ENCODE measurements at places on chromosomes 3 and 15.

DNA sequence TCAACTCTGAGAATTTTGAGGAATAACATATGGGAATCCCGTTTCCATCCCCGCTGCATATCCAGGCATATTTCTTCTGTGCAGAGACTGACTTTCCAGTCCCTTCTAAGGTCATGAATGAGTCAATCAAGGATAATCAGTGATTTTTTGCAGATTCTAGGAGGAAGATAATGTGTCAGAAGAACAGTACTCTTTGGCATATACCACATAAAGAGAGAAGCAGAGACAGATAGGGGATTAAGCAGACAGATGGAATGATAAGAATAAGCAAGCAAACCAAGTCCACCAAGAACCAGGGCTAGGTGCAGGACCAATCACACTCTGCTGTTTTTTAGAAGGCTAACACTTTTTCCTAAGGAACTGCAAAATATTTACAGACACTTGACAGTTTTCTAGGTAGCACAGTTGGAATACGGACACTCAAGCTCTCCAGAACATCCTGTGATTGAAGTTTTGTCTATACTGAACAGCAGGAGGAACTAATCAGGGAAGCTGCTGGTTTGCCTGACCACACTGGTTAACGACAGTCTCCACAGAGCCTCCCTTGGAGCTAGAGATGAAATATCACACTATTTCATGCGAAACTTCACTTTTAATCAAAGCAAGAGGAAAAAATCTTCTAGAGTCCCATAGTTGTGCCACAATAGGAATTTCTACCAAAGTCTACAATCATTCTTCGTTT lies 450.0 kb upstream of the KCNMB2 start:
- DNase-seq = no peak

GRCh38 chr15:52171807-52172206 lies 19.4 kb downstream of the GNB5 start:
- DNase-seq = no peak

GRCh38 chr3:108406661-108407206 lies 103.7 kb downstream of the MYH15 start:
- no peak for DNase-seq

DNA sequence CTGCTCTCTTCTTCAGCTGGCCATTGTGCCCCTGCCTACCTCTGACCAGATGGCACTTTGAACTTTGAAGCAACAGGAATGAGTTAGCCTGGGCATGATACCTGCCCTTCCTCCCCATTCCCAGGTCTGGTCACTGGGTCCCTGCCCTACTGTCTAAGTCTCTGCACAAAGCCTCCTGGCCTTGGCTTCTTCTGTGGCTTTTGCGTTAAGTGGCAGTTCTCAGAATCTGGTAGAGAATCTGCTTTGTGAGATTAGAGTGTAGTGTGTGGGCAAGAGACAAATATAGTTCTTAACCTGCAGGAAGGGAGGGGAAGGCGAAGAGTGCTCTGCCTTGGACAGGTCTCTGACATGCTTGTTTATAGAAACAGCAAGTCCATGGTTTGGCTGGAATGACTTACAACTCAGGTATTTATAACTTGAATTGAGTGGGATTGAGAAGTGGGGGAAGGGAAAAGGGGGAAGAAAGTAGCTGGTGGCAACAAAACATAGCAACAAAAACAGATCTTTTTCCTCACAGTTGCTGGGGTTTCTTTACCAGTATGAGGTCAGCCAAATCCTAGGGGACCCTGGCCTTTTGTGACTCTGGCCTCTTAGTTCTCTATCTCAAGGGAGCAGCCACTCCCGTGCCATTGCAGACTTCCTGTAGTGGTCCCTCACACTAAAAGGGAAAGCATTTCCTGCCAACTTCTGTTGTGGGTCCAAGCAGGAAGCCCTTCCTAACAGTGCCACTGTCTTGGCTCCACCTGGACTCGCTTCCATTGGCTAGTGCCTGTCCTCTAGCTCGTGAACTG lies 16.7 kb downstream of the MAPKBP1 start:
- no peak for DNase-seq

GRCh38 chr15:49918121-49918520 lies 200.9 kb downstream of the ATP8B4 start:
- DNase-seq = no peak

GRCh38 chr3:170205302-170205701 lies 16.9 kb upstream of the PRKCI start:
- no peak for DNase-seq

DNA sequence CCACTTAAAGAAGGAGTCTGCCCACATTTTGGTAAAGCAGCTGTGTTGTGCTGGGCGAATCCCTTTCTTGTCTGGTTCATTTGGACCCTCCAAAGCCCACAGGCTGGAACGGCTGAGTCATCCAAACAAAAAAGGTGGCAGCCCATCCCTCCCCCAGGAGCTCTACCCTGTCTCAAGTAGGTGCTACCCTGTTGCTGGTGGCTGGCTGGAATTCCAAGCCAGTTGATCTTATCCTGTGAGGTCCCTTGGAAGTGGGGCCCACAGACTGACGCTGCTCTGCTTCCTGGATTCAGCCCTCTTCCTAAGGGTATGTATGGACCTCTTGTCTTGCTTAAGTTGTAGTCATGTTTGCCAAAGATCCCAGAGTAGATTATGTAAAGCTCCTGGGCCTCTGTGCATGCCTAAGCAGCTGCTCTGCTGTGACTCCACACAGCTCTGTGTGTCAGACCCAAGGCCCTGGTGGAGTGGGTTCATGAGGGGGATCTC lies 44.5 kb downstream of the CCR1 start:
- no peak for DNase-seq

DNA sequence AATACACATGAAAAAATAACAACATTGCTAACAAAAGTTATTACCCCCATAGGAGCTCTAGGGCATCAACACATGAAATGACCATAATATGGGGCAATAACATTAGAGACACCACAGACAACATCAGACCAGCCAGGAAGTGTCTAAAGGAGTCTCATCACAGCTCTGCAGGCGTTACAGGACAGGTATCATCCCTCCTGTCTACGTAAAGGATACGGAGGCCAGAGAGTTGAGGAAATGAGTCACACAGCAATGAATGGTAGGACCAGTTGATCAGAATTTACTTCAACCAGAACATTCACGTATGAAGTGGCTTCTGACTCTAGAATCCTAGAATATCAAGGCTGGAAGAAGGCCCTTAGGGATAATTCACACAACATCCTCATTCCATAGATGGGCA lies 1.8 kb downstream of the NME9 start:
- DNase-seq = no peak

GRCh38 chr3:53478166-53478830 lies 16.1 kb upstream of the CACNA1D start:
- DNase-seq = no peak

GRCh38 chr3:66036586-66037148 lies 2.1 kb downstream of the MAGI1 start:
- no peak for DNase-seq

DNA sequence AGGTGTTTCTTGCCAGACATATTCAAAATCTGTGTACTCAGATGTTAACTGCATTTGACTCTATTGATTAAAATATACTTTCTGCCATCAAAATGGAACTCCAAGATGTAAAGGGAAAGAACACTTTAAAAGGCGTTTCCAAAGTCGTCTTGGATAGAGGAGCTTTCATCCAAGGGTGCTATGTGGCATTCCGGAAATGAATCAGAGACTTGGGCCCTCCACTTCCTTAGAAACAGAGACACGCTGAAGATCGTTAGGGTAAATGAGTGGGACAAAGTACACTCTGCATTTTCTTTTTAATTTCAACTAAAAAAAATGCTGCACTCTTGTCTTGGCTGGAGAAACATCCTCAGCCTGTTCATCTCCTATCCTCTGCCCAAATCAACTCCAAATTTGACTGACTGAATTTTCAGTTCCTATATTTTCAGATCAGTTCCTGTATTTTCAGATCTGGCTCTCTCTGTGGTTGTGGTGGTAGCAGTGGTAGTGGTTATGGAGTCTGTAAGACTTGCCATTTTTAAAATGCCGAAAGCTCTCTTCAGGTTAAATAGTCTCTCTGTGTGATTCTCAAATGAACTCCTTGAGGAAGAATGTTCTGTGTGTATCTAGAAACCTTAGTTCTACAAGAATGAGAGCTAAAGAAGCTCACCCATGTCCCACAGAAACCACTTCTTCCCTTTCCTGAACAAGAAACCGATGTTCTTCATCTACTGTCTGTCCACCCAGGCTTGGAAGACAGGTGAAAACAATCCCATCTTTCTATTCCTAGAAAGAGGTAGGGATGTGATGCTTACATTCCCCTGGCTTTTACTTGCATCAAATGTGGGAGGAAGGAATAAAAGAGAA lies 156.8 kb upstream of the ICE2 start:
- DNase-seq = no peak

DNA sequence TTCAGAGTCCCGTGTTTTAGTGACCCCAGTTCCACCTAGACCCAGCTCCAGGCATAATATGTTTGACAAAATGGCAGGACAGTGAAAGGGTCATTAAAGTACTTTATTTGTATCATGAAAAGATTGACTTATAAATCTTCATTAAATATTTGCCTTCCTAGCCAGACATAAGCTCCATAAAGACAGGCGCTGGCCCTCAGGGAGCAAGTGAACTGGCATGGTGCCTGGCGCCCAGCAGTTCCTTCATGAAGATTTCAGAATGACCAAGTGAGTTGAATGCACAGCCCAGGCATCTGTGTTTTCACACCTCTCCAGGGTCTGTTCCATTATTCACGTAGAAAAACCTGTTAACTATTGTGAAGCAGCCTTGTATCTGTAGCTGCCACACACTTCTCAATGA lies 166.2 kb downstream of the GAP43 start:
- no peak for DNase-seq

GRCh38 chr3:113551820-113552219 lies 19.5 kb downstream of the SIDT1 start:
- DNase-seq = no peak

GRCh38 chr3:107916171-107916570 lies 174.7 kb downstream of the CD47 start:
- DNase-seq = no peak

DNA sequence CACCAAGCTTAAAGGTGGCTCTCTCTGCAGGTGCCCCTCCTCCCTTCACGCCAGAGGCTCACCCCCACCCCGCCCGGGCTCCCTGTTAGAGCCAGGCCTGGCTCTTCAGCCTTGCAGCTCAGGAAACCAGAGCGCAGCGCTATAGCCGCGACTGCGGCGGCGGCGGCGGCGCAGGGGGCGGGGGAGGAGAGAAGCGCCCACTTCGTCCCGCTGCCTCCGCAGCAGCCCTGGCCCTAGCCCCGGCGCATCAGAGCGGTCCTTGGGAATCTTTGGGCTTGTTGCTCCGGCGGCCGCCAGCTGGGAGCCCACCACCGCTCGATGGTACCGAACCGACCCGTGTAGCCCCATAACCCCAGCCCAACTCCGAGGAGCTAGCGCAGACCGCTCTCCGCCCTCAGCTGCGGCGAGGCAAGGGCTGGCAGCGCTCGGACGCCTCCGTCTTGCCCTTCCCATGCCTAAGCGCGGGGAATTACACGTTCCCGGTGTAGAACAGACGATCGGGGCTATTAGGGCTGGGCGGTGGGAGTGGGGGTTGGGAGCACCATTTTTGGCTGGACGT lies 1.2 kb downstream of the RASGRF1 start:
- no peak for DNase-seq

DNA sequence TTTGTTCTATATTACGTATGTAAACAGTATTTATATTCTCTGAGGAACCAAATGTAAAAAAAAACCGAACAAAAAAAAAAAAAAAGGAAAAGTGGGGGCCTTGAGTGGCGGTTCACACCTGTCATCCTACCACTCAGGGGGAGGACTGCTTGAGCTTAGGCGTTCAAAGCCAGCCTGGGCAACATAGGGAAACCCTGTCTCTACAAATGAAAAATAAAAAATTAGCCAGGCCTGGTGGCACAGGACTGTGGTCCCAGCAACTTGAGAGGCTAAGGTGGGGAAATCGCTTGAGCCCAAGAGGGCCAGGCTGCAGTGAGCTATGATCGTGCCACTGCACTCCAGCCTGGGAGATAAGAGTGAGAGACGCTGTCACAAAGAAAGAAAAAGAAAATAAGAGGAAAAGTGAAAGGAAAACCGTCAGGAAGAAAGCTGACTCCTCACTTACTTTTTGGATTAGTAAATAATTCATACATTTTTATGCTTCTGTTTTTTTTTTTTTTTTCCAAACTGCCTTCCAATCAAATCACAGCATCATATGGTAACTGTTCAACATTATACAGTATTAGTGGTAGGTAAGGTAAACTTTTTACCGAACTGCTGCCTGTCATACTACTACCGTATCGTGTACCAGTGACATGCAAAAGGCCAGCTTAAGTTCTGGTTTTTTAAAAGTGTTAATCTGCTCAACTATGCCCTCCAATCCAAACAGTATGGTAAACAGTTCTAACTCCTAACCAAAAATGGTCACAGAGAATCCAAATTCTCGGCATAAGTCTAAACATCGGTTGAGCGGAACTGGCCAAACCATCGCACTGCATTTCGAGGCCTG lies 1.2 kb downstream of the PHC3 start:
- DNase-seq = peak; percentile 6

- DNase-seq = no peak
Measured at GRCh38 chr3:133691273-133692107, 29.7 kb upstream of the TOPBP1 start.

DNA sequence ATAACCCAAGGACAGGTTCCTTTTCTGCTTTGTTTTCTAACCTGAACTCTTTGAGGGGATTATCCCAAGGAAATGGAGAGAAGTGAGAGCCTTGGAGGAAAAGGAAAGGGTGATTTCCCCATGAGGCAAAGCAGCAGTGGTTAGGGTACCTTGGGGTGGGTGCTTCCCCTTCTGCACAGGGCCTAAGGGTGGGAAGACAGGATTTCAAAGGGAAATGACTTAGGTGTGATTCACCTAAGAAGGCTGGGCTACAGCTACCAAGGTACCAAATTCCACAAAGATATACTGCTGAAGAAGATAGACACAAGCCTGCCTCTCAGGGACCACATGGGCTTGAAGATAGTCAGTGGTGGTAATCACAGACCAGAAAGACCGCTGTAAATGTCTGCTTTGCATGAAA lies 325.3 kb upstream of the DPH6 start:
- no peak for DNase-seq

DNA sequence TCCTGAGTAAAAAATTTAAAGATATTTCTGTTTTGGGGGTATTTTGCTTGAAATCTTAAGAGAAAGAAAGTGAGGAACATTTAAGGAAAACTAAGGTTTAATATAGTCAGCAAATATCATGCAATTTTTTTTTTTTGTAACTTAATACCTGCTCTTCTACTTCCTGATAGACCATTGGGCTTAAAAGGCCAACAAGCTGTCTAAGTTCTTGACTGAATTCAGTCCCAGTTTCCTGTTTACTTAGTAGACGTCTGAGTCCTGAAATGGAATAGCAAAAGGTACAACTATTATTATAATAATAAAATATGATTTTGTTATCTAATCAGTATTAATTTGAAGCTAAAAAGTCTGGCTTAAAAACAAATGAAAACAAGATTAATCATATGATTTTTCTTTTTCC lies 37.9 kb downstream of the IQCB1 start:
- no peak for DNase-seq

GRCh38 chr15:97076011-97076410 lies 745.5 kb downstream of the NR2F2 start:
- no peak for DNase-seq
